HL-60 (cell line): ENCODE measurements at places on chromosomes 13 and 19.

- peak; percentile 77 for DNase-seq
These were observed 617 bp upstream of the IQCN start for GRCh38 chr19:18274781-18275356.

DNA sequence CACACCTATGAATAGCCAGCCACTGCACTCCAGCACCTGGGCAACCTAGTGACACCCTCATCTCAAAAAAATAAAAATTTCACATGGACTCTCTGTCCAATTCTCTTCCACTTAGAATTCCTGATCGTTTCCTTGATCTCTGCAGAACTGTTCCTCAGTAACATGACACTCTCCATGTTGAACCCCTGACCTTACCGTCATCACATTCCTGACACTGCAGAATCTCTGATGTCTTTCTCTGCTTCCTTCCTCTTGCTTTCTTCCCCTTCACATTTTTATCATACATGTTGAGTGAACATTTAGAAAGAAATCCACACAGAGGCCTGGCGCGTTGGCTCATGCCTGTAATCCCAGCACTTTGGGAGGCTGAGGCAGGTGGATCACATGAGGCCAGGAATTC lies 15.0 kb downstream of the ZNF114 start:
- no peak for DNase-seq

DNA sequence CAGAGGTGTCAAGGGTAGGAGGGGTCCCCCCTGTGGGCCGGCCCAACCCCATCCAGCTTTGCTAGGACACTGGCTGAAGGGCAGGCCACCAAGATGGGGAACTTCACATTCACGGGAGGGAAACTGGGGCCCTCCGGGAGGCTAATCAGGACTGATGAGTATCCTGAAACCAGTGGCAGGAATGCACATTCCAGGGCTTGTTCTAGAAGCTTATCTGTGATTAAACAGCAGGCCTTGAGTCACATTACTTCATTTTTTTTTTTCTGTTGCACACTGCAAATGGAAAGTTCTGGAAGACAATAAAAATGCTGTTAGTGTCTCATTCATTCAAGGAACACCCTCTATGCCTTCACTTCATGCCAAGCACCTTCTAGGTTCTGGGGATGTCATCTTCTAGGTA lies 15.5 kb upstream of the SIGLEC11 start:
- no peak for DNase-seq

DNA sequence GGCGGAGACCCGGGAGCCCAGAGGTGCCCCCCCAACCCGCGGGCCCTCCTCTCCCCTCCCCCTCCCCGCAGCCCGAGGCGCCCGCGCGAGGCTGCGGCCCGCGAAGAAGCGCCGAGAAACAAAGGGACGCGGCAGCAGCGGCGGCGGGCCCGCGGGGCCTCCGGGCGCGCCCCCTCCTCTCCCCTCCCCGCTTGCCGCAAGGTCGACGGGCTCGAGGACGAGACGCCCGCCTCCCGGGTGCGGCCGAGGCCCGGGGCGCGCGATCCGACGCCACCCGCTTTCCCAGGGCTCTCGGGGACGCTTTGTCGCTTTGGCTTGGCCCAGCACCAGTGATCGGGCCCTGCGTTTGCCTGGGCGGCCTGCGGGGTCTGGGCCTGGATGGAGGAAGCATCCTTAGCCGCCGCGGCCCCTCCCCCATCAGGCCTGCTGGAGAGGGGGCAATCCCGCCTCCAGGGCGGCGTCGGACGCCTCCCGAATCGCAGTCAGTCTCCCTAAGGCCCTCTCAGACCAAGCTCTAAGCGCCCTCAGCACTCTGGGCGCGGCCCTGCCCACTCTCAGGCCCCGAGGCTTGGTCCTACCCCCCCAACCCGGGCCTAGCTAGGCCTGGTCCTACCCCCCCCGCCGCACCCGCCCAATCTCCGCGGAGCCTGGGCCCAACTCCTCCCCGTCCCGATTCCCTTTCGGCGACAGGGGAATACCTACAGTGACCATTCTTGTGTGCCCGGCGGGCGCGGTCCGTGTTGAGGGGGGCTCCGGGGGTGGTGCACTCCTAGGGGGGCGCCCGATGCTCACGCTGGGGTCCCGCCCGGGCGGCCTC lies 740 bp downstream of the ELAVL3 start:
- DNase-seq = no peak

DNA sequence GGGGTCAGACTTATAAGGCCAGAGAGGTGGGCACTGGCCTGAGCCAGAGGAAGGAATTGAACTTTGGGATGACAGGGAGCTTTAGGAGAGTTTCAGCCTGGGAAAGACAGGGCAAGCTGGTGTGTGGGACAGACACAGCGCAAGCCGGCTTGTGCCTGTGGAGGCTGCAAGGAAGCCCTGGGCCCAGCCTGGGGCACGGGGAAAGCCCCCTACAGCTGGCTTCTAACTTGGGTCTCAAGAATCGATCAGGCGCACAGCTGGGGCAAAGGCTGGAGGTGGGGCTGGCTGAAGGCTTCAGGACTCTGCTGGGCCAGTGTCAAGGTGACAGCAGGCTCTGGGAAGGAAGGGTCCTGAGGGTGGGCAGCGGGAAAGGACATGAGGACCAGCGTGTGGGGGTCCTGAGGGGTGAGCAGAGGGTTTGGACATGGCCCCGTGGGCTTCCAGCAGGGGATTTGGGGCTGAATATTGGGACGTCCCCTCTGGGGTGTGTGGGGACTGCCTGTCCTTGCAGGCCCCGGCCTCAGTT lies 3.0 kb downstream of the PTOV1 start:
- DNase-seq = no peak

DNA sequence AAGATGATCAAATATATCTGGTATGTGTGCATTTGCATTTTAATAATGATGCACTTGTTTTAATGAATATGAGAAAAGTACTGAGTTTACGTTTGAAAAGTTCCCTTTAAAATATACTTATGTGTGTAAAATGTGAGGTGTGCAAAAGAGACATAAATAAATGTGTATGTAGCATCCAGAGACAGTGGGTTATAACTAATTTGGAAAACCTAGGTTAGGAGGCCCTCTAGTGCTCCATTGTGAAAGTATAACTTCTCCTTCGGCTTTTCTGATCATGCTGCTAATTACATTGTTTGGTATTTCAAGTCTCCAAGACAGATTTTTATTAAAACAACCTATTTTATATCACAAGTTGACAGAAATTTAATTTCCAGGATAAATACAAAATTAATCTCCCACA lies 30.1 kb downstream of the SCEL start:
- DNase-seq = no peak

DNA sequence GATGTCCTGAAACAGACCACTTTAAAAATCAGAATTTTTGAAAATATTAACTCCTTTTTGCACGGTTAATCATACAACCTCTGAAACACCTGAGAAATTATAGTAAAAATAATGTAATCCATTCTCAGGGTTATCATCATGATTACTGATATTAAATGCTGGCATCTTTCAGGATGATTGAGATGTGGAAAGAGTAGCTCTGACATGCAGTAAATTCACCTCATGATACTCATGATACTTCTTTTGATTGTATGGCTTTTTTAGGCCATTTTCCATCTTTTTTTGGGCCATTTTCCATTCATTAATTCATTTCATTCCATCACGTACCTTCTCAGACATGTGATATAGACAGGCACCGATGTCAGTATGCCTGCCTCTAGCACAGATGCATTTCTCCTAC lies 85.1 kb downstream of the FGF14 start:
- DNase-seq = no peak

DNA sequence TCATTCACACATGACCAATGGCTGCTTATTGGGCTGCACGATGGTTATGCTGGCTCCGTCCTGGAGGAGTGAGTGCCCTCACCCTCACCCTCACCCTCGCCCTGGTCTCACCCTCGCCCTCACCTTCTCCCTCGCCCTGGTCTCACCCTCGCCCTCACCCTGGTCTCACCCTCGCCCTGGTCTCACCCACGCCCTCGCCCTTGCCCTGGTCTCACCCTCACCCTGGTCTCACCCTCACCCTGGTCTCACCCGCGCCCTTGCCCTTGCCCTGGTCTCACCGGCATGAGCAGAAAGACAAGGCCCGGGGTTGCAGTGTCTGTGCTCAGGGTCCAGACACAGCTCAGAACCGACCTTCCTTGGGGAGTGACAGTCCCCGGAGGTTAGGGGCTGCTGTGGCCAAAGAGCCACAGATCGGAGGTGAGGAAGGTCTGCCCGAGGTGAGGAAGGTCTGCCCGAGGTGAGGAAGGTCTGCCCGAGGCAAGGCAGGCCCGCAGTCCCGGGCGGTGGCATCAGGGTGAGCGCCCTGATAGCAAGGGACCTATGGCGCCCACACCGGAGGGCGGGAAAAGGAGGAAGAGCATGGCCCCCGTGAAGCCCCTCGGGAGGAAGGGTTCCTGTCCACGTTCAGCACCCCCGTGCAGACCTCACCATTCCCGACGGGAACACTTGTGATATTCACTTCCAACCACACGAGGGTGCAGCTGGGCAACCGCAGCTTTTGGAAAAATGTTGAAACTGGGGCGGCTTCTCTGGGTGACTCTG lies 65.6 kb downstream of the MCF2L start:
- DNase-seq = no peak

GRCh38 chr13:94700051-94700535 lies 12.3 kb downstream of the SOX21 start:
- DNase-seq = no peak

GRCh38 chr19:37877147-37877546 lies 29.2 kb downstream of the WDR87 start:
- DNase-seq = no peak

- DNase-seq = no peak
These were observed 2832.9 kb upstream of the PCDH20 start for GRCh38 chr13:64248371-64249065.

- DNase-seq = no peak
These were observed 90.0 kb downstream of the WDFY2 start for GRCh38 chr13:51674276-51674675.

DNA sequence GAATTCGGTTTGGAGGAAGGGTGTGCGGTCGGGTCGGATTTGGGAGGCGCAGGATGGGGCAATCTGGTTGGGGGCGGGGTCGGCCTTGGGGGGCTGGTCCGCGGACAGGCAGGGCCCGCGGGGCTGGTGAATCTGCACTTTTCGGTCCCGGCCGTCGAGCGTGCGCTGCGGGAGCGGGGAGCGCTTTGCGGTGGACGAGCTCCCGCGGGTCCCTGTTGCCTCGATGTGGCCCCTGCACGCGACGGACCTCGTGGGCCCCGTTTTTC lies 11.9 kb downstream of the PEAK3 start:
- no peak for DNase-seq

- DNase-seq = no peak
These were observed at the start of gene ERICH4 for GRCh38 chr19:41442473-41443355. Gene ERICH4, plus strand, starts transcription at chr19:41443156. Its CDS starts 14 bp downstream, at chr19:41443170.

DNA sequence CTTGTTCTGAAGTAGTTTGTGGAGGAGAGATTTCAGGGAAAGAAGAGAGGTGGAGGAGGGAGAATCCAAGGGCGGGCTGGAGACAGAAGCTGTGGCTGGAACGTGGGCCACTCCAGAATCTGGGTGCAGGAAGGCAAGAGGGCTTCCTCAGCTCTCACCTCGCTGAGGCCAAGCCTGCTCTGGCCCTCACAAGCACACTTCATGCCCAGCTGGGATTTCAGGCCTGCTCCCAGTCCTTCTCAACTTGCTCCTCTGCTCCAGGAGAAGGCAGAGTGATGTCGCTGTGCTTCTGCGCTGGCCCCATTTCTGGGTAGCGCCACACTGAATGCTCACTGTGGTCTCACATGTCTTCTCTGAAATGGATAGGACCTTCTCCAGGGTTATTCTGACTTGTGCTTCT lies 328.8 kb downstream of the FGF9 start:
- DNase-seq = no peak

GRCh38 chr13:58964048-58964447 lies 1199.7 kb downstream of the DIAPH3 start:
- DNase-seq = no peak

DNA sequence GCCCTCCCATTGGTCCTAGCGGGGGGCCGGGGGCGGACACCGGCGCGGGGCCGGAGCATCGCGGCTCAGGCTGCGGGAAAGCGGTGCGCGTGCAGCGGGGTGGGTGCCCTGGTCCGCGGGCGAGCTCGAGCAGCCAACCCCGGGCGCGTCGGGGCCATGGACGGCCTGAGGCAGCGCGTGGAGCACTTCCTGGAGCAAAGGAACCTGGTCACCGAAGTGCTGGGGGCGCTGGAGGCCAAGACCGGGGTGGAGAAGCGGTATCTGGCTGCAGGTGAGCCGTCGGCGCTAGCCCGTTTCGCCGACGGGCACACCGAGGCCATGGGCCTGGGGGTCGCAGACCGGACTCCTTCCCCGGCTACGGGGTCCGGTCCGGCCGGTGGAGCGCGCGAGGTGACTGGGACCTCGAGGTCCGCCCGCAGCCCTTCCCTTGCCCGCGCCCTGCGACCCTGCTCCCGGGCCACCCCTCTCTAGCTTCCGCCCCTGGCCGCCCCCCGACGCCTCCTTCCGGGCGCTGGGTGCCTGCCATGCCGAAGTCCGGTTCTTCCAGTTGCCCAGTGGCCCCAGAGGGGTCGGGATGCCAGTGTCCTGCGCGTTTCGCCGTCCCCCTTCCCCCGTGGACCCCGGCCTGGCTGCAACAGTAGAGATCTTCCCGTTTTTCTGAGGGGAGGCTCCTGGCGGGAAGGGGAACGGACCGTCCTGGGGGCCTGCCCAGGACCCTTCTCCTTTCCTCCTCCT lies at the start of gene REEP6:
REEP6 (plus strand) TSS at position 68 of the 735 bp plus-strand sequence; CDS start at position 157, 89 bp downstream.
- no peak for DNase-seq

GRCh38 chr13:43041369-43041921 lies 18.1 kb downstream of the DNAJC15 start:
- DNase-seq = no peak

DNA sequence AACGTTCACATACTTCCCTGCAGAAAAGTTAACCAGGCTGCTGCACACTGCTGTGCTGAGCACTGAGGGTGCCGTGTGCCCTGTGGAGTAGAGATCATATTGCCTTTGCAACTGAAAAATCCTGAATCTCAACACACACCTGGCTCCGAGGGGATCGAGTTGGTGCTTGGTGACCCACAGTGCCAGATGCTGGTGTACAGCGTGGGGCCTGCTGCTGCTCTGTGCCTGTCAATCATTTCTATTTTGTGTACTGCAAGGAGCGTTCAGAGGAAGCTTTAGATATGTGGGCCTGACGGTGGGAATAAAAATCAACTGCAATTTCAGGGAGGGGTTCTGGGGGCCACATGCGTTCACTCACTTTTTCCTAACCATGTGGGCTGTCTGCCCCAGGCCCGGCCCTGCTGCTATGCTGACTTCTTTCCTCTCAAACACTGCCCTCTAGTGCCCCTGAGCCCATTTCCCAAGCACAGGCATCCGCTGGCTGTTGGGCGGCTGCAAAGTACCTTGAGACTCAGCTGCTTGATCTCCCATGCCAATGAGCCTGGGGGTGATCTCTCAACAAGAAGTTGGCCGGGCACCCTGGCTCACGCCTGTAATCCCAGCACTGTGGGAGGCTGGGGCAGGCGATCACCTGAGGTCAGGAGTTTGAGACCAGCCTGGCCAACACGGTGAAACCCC lies 9.7 kb upstream of the LENG8 start:
- DNase-seq = peak; percentile 69

DNA sequence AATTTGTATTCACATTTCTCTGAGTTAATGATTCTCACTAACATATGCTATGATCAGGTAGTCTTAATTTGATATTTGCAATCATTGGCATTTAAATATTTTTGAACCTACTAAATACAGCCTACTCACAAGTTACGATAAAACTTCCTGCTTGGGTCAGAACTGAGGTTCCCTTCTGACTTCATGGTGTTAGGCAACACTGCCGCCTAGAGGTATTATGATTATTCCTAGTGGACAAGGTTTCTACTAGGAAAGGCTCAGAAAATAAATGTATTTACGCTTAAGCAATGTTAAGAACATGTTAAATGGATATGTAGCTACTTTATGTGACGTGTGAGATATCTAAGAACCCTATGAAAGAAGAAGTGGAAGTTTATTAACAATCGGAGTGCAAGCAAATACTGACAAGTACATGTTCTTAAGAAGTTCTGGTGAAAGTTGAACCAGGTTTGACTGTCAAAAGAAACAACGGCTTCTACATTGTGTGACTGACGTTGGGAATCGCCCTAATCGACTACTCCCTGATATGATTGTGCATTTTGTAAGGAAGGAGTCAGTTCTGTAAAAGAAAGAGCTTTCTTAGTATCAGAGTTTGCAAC lies 1395.8 kb downstream of the SLITRK5 start:
- DNase-seq = peak; percentile 67
